ENCODE measurements at places on chromosomes 2 and 18.

DNA sequence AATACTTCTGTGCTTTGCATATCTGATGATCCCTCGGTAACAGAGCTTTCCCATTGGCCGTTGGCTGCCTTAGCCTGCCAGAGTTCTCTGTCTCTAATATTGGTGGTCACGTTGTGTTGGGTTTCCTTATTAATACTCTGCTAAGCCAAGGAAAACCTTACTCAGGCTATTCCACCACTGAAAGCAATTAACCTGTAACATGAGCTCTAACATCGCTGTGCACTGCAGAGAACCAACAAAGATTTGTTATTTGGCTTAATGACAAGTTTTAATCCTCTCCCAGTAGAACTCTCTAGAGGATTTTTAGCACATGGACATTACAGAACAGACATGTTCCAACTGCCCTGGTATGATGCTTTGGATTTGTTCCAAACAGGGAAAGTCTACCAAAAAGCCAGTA is 825.9 kb upstream of the POU3F3 start:
- DNase-seq = no peak

DNA sequence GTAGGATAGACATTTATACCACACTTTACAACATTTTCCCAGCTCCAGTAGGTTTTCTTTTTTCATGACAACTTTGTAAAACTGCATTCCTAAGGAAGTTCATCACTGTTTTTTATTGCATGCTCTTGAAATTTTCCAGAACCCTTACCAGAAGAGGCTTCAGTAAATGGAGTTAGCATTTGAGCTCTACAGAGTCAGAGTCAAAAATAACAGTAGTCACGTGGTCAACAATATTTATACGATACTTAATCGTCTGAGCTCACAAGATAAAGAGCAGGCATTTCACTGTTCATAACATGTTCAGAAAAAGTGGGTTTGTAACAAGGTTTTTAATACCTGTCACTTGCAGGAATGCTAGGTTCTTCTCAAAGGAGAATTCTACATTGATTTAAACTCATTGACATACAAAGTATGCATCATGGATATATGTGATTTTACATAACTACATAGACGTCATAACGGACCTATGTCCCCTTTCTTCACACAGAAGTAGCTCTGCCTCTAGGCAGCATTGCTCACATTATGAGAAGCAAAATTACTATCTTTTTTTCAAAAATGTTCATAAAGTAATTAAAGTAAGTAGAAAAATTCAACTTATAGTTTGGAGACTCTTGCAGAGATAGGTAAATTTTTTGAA is 187.0 kb upstream of the COL3A1 start:
- no peak for DNase-seq

DNA sequence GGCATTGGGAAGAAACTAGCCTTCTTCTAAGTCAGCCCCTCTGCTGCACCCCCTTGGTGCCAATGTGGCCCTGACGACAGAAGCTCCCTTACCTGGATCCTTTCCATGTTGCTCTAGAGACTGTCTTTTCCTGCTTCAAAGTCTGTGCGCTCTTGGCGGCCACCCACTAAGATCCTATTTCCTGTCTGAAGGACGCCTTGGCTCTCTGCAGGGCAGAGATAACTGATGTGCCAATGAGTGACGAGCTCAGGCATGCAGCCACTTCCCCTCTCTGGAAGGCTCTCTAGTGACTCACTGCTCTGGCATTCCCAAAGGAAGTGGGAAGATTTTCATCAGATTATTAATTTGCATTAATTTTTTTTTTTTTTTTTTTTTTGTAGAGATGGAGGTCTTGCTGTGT is 273.5 kb downstream of the CDH20 start:
- DNase-seq = no peak

GRCh38 chr18:4256766-4257417 is 198.2 kb downstream of the DLGAP1 start:
- DNase-seq = no peak

DNA sequence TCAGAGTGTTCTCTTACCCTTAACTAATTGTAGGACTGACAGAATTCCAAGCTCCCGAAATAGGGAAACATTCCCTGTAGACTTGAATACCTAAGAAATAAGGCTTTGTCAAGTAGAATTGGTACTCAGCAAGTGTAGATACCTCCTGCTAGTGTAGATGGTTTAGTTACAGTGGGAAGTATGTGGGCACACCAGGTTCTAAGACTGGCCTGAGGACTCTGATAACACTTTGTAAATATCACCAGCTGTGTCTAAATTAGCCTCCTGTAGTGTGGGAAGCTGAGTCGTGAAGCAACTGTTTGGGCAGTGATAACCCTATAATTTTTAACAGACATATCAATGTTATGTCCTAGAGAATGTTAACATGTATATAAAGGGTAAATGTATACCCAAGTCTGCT is 304.5 kb downstream of the SLC8A1 start:
- DNase-seq = no peak

GRCh38 chr2:54347622-54348021 is 91.6 kb upstream of the TSPYL6 start:
- DNase-seq = no peak

GRCh38 chr2:122960759-122961641 is 1064.1 kb upstream of the CNTNAP5 start:
- DNase-seq = no peak

DNA sequence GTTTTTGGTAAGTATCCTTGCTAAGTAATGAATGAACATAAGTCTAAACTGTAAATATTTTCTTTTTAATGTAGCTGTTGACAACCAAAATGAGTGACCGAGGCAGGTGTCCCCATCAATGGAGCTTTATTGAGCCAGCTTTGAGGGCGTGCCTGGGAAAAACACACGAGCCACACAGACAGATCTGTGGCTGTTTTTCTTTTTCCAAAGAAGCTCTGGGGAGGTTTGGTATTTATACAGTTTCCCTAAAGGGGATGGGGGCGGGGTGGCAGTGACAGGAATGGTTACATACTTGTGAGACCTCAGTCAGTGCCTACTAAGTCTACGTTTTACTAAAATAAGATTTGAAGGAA is 11.2 kb downstream of the DBI start:
- no peak for DNase-seq

DNA sequence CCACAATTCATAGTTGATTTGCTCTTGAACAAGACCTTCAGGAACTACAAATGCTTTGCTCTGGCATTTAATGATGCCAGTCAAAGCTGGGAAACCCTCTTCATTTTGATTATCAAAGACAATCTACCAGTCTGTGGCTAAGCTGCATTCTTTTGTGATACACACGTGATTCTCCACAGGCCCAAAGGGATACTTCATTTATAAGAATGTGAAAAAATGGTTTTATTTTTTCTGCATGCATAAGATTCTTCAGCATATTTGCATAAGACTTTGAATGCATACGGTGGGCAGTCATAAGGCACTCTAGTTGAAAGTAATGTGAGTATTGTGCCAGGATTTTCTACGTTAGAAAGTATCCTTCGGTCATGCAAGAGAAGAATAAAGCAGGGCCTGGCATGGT is 33.0 kb upstream of the ARL5A start:
- no peak for DNase-seq

GRCh38 chr2:99571954-99572353 is 82.1 kb upstream of the REV1 start:
- no peak for DNase-seq

- no peak for DNase-seq
These were observed 112.0 kb downstream of the TRABD2A start for GRCh38 chr2:84768840-84769239.

DNA sequence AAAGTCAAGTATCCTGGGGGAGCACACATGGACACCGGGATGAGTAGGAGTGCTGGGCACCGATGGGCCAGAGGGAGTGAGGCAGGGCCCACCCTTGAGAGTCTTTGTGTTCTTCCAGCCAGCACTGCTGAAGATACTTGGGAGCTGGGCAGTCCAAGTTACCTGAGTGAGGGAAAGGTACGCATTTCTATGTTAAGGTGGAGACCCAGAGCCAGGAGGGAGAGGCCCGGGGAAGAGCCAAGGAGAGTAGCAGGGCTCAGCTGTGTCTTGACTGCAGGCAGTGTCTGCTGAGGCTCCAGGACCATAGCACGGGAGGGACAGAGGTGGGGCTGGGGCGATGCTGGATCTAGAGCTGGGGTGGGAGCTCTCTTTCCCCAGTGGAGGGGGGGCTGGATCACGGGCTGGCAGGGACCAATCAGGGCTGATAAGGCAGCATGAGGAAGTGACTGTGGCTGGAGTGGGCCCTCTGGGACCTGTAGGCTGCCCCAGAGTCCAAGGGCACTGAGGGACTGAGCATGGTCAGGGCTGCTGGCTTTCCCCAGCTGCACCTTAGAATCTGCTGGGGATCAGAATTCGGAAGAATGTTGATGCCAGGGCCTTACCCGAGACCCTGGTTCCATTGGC is 289.2 kb downstream of the PHLPP1 start:
- DNase-seq = no peak

DNA sequence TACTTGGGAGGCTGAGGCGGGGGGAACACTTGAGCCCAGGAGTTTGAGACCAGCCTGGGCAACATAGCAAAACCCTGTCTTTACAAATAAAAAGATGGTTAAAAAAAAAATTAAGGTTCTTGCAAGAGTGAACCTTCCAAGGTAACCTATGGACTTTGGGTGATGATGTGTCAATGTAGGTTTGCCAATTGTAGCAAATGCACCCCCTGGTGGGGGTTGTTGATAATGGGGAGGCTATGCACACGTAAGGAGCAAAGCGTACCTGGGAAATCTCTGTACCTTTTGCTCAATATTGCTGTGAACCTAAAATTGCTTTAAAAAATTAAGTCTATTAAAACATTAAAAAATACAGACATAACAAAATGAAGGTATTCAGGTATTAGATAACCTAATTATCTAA is 70.4 kb downstream of the CWC22 start:
- no peak for DNase-seq

DNA sequence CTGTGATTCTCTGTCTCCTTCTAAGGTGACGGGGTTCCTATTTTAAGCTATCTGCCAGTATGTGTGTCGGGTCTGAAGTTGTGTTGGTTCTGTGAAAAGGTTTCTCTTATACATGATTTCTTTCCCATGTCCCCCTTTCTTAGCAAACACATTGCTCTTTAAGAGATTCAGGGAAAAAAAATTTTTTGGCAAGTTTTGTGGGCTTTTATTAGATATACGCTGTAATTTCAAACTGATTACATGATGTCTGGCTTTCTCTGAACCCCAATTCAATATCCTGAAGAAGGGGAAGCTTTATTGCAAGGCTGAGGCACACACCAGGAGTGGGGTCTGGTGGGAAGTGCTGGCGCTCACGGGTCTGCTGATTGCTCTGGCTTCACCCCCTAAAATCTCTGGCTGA is 210.6 kb downstream of the AGPS start:
- DNase-seq = no peak

GRCh38 chr18:26874283-26874682 is 8.8 kb upstream of the AQP4 start:
- no peak for DNase-seq

- DNase-seq = no peak
These were observed 53.5 kb upstream of the CYP1B1 start for GRCh38 chr2:38129481-38129880.

GRCh38 chr2:135063210-135063609 is 11.1 kb downstream of the RAB3GAP1 start:
- DNase-seq = no peak

DNA sequence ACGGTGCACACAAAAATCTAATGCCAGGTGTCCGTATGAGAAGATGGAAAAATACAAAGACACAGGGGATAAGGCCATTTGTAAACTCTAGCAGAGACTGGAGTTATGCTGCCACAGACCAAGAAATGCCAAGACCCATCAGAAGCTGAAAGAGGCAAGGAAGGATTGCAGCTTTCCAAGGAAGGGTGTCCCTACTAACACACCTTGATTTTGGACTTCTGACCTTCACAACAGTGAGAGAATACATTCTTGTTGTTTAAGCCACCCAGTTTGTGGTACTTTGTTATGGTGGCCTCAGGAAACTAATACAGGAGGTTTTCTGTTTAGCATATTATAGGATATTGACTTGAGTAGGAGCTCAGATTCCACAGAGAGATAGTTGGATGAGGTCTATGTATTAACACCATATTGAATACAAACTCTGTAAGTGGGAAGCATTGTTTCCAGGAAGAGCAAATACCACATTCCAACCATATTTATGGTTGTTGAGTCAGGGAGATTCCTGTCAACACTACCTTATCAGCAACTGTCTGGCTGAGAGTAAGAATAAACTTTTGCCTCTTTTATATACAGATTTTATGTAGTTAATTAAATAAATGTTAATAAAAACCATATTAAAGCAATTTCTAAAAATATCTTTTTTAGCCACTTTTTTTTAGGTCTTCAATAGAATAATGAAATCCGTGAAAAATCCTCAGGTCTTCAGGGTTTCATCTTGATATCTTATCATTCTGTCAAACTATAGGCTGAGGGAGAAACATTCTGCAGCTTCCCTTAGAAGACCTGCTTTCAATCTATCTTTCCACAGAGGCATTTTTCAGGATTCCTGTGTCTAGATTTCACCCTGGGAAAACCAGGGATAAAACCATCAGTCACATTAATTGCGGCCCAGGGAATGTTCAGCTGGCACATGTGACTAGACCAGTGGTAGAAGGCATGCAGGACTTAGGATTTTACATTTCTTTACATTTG is 35.4 kb upstream of the HNMT start:
- no peak for DNase-seq

DNA sequence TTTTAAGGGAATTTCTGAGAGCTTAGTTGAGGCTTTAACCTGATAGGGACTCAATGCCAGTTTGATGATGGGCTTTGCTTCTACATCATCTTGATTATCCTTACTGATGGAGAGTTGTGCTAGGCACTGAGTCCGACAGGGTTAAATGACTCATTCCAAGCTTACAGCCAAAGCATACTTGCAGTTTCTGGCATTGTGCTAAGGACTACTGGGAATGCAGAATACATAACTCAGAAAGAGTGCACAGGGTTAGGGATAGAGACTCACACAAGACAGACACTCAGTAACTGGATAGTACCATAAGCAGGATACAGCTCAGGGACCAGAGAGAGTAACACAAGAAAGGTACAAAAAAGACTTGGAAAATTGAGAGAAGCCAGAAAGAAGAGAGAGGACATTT is 94.1 kb upstream of the SLC14A2 start:
- DNase-seq = no peak

- no peak for DNase-seq
These were observed 562.1 kb upstream of the KLHL29 start for GRCh38 chr2:22822835-22823234.

DNA sequence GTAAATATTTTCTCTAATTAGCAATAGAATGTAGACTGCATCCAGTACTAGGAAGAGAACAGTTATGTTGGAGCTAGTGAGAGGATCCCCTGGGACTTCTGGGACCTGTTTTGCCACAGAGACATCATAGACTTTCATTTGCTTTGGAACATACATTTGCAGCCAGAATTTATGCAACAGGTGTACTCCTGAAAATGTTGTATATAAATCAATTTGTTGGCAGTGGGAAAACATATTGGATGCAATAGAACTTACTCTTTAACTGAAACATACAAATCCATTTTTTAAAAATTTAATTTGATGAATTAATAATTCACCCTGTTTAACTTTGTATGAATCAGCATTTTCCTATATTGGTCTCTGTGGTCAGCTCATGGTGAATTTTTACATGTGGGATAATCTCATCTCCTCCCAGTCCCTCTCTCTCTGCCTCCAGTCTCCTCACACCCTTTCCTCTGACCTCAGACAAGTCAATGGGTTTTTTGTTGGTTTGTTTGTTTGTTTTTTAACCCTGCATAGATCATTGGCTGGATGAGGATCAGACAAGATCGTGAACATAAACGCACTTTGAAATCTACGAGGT is 263.0 kb downstream of the LPIN1 start:
- DNase-seq = no peak
